Activated B cell treated with CpG ODN at 0.5 μM for 24 hours (primary cell): ENCODE measurements at places on chromosomes 7 and 10.

GRCh38 chr10:118253397-118253796 lies 88.7 kb downstream of the FAM204A start:
- DNase-seq: no peak

GRCh38 chr7:99419323-99420021 lies 10.7 kb downstream of the BUD31 start:
- DNase-seq: no peak

- no peak for DNase-seq
Measured at GRCh38 chr7:96826089-96826488, 116.4 kb upstream of the SEM1 start.

- DNase-seq: no peak
Measured at GRCh38 chr10:44980309-44981171, 1.9 kb upstream of the DEPP1 start.

DNA sequence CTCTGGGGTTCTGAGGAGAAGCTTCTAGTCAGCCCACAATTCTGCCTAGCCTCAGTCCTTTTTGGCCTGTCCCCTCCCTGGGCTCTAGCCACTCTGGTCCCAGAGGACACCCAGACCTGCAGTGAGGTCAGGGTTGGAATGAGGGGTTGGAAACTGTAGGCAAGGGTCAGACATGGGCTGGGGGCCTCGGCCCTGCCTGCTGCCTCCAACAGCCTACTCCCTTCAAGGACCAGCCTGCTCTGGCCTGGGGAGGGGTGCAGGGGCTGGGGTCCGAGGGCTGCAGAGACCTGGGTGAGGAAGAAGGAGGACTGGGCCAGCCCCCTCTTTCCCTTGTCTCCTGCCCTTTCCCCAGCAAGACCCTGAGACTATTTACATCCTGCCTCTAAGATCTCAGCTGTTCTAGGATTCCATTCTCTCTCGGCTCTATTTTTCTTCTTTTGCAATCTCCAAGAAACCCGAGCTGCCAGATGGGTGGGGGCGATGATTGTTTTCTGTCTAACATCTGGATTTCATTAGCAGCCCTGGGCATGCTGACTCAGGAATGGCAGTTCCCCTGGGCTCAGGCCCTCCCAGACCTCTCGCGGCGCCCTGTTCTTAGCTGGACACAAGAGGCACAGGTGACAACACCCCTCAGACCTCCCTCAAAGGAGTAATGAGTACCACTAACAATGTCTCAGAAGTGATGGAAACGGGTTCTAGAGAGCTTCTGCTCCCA lies 23.1 kb downstream of the ZCCHC24 start:
- no peak for DNase-seq

- DNase-seq: no peak
Measured at GRCh38 chr7:84138411-84138810, 56.2 kb downstream of the SEMA3A start.
